ENCODE measurements at places on chromosomes 2 and 18.

DNA sequence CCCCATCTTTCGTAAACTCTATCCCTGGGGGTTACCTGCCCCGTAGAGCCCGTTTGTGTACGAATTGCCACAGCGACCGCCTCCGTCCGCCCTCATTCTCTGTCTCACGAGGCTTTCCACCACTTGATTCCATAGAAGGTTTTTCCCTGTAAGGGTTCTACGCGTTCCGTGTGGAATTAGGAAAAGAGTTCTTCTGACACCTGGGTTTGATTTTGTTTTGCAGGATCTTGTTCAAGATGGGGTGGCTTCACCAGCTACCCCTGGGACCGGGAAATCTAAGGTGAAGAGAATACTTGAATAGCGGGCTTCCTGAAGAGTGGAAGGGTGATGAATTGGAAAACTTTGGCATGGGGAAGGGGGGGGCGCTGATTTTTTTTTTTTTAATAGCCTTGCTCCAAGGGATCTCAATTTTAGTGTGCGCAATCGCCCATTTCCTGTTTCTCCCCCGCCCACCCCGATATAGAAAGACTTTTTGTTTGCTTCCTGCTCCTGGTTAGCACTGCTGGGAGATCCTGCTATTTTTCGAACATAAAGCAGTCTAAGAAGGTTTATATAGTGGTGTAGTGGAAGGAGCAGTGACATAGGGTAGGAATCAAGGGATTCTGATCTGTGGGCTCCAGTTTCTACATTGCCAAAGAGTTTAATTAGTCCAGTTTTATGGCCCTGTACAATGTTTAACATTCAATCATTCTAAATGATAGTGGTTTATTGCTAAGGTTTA is 564 bp downstream of the GCC2 start:
- DNase-seq = peak; percentile 20

DNA sequence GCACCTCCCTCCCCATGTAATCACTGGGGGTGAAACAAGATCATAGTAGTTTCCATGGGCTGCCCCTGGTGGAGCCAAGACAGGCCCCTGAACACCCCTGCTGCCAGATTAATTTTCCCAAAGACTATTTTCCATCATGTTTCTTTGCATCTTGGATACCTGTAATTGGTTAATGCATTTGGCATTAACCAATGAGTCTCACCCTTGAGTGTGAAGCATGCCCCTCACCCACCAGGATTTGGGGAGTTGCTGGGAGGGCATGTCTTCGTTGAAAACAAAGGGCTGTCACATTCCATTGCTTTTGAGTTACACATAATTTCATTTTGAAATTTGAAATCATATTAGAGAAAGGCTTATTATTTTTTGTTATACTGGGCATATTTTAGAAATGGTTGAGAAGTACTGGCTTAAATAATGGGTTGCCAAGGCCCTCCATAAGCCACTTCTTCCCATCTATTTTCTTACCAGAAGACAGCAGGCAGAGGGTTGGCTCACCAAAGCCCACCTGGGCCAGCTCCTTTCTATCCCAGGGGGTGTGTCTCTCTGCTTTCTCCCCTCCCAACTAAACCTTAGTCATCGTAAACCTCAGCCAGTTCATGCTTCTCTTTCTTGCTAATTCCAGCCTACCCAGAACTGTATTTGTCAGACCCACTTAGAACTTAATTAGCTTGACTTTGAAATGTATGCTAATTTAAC is 51.8 kb downstream of the ATIC start:
- peak; percentile 8 for DNase-seq

DNA sequence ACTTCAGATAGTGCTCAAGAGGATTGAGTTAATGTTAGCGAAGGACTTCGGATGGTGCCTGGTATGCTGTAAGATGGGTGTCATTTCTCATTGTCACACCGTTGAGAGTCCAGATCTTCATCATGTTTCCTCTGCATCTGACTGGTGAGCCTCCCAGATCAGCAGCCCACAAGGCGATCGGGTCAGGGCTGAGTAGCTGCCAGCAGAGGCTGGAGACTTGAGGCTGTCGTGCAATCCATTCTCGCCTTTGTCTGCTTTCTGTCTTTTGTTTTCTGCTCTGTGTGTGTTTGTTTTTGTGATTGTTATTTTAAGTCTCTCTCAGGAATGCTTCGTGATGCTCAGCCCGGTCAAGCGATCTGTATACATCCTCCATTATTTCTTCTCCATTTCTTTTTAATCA is 95.8 kb downstream of the TGOLN2 start:
- no peak for DNase-seq

DNA sequence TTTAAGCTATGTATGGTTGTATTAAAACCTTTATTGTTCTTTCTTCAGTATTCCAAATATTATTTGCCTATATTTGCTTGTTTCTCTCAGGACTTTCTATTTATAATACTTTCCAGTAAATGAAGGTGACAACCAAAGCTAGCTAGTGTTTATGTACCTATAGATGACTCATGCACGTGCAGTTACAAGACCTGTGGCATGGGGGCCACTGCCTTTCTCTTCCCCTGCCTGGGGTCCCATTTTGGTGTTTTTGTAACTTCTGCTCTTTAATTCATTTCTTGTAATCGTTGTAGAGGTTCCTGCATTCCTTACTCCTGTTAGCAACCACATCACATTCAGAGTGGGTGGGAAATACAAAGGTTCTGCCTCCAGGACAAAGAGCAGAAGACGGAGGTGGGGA is 364.6 kb downstream of the PTPRM start:
- DNase-seq = no peak

GRCh38 chr2:136051725-136052048 is 66.3 kb upstream of the DARS1 start:
- DNase-seq = no peak

Measured in foreskin fibroblast (primary cell).